IMR-90 (cell line): ENCODE measurements at places on chromosomes 1 and 21. TPM values are rescaled to one million over a fixed set of nuclear protein-coding genes. Genes with fewer than 3 reads are reported as not detected.

GRCh38 chr1:65423884-65424572 lies 3.6 kb downstream of the LEPR start:
- DNase-seq, result peak; percentile 88
- no peaks in the 10 kb centered on the region for H3K27me3 ChIP-seq
- peaks cover 18% of the 10 kb centered on the region for H3K36me3 ChIP-seq
- H3K4me3 ChIP-seq, result no peak overlapping the region

GRCh38 chr1:101235696-101236515 lies 913 bp upstream of the S1PR1 start:
- H3K4me1 ChIP-seq, result no peaks in the 10 kb centered on the region
- peak; percentile 37 for DNase-seq
- H3K27ac ChIP-seq, result peak overlapping the region; percentile 54
- H3K27me3 ChIP-seq, result no peaks in the 10 kb centered on the region; the same call in 1 of the 2 replicates
- peak overlapping the region; percentile 54 for H3K4me3 ChIP-seq

DNA sequence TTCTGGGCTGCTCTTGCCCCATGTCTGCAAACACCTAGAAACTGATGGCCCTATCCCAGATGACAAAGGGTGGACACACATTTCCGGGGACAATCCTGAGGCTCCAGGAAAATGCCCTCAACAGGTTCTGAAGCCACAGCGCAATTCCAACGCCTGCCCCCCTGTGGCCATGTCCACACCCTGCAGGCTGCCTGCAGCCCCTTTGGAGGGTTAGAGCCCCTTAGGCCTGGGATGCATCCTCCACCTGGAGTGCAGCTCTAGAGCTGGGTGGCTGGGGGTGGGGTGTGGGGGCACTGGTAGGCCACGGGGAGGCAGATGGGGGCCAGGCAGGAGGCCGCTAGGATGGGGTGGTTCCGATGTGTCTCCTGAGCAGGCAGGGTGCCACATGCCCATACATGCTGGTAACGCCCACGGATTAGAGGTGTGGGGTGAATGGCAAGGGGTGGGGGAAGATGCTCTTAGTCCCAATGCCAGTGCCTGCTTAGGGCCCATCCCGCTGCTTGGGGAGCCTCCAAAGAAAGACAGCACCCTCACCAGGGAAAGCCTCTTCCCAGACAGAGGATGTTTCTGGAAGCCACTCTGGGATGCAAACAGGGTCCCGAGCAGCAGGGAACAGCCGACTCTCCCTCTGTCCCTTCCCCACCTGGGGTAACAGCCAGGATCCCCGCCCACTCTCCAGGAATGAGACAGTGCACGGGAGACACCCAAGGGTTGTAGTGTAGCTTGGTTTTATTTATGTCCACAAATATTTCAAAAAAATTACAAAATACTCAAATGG lies 34.0 kb downstream of the SLC45A1 start:
- no peak overlapping the region for H3K4me3 ChIP-seq
- H3K36me3 ChIP-seq, result peaks cover 42% of the 10 kb centered on the region
- H3K4me1 ChIP-seq, result peaks cover 13% of the 10 kb centered on the region
- H3K27ac ChIP-seq, result no peak overlapping the region
- H3K27me3 ChIP-seq, result no peaks in the 10 kb centered on the region
- DNase-seq, result no peak

DNA sequence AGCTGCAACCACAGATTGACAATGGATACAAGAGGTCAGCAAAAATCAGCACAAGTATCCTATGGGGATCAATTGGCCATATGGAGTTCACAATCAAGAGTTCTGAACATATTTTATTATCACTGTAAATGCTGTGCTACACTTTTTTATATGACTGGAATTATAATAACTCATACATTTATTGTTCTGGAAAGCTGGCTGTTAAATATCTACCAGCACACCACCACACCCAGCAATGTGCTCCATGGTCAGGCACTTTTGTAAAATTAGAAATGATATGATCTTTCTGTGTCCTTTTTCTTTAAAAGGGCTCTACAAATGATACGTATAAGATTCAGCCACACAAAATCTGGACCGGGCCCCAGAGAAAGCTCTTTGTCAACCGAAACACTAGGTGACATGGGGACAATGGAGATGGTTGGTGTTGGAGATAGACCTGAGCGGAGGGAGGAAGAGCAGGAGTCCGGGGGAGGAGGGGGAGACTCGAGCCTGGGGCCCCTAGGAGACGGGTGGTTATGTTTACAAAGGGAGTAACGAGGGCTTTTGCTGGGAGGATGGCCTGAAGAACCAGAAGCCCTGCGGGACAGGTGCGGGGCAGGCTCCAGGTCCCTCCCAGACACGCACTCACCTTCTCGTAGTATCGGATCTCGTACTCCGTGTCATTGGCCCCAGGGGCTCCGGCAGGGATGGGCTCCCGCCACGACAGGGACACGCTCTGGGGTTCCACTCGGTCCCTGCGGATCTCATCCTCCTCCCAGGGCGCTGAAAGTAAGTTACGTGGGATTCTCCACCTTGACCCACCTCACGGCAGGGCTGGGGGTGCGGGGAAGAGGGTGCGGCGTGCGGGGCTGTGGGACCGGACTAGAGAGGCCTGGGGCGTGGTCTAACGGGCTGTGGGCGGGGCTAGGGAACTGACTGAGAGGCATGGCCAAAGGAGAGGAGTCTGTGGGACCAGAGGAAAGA lies 30.0 kb downstream of the EPHA10 start:
- H3K27ac ChIP-seq, result no peak overlapping the region
- peaks cover 10% of the 10 kb centered on the region for H3K27me3 ChIP-seq
- no peaks in the 10 kb centered on the region for H3K36me3 ChIP-seq
- no peak overlapping the region for H3K4me3 ChIP-seq

DNA sequence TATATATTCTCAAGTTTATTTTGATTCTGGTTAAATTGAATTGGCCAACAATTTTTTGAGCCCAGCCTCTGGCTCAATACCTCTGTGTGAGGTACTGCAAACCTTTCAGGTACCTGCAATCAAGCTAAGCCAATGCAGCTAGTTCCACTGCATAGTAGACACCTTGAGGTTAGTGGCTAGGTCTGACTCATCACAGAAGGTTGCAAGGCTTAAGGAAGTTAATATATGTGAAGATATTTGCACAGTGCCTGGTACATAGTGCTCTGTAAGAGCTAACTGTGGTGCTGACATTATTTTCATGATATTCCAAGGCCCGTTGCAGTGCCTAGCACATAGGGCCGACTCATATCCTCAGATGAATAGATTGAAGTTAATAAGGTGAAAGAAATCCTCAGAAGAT lies 330.5 kb upstream of the KAZN start:
- DNase-seq, result no peak
- H3K36me3 ChIP-seq, result no peaks in the 10 kb centered on the region
- no peaks in the 10 kb centered on the region for H3K4me1 ChIP-seq
- H3K4me3 ChIP-seq, result no peak overlapping the region
- H3K27me3 ChIP-seq, result no peaks in the 10 kb centered on the region
- H3K27ac ChIP-seq, result no peak overlapping the region

- no peaks in the 10 kb centered on the region for H3K4me1 ChIP-seq
- H3K36me3 ChIP-seq, result no peaks in the 10 kb centered on the region
- no peak overlapping the region for H3K27ac ChIP-seq
- H3K27me3 ChIP-seq, result 0 out of 2 replicates have a peak, but pooled peaks cover 2% of the 10 kb centered on the region
Observed at GRCh38 chr21:44531606-44532564, 8.1 kb downstream of the KRTAP10-1 start.

DNA sequence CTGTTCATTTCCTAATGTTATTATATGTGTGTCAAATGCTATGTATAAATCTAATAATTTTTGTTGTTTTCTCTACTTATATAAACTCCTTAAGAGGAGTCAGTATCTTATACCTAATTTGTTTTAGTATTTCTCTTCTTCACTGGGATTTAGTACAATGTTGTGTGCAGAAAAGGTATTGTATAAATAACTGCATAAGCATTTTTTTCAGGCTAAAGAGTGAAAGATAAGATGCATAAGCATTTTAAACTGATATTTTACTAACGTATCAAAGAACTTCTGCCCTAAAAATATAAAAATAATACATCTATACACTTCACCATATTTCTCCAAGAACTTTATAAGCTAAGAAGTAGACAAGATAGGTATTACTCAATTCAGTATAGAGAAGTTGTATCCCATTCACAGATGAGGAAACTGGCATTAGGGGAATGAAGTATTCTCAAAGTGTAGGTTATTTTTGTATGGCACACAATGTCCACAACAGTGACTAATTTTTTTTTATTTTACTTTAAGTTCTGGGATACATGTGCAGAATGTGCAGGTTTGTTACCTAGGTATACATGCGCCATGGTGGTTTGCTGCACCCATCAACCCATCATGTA lies 59.3 kb downstream of the NUP210L start:
- no peak for DNase-seq
- no peak overlapping the region for H3K4me3 ChIP-seq
- H3K4me1 ChIP-seq, result no peaks in the 10 kb centered on the region
- H3K36me3 ChIP-seq, result no peaks in the 10 kb centered on the region
- H3K27ac ChIP-seq, result no peak overlapping the region
- H3K27me3 ChIP-seq, result no peaks in the 10 kb centered on the region; the same call in 1 of the 2 replicates

- DNase-seq, result no peak
- no peaks in the 10 kb centered on the region for H3K27me3 ChIP-seq
- H3K4me3 ChIP-seq, result no peak overlapping the region
- no peaks in the 10 kb centered on the region for H3K4me1 ChIP-seq
- H3K36me3 ChIP-seq, result no peaks in the 10 kb centered on the region
Observed at GRCh38 chr1:1091344-1092148, 17.4 kb upstream of the RNF223 start.

GRCh38 chr1:116568662-116569380 lies 2.0 kb downstream of the CD58 start:
- no peaks in the 10 kb centered on the region for H3K36me3 ChIP-seq
- peaks cover 2% of the 10 kb centered on the region; the same call in 1 of the 2 replicates for H3K4me1 ChIP-seq
- no peak overlapping the region for H3K27ac ChIP-seq
- no peak overlapping the region for H3K4me3 ChIP-seq

GRCh38 chr1:61531716-61532115 lies 193.2 kb downstream of the TM2D1 start:
- no peak overlapping the region for H3K27ac ChIP-seq
- DNase-seq, result no peak
- H3K36me3 ChIP-seq, result no peaks in the 10 kb centered on the region
- no peaks in the 10 kb centered on the region for H3K27me3 ChIP-seq
- no peaks in the 10 kb centered on the region for H3K4me1 ChIP-seq
- H3K4me3 ChIP-seq, result no peak overlapping the region

DNA sequence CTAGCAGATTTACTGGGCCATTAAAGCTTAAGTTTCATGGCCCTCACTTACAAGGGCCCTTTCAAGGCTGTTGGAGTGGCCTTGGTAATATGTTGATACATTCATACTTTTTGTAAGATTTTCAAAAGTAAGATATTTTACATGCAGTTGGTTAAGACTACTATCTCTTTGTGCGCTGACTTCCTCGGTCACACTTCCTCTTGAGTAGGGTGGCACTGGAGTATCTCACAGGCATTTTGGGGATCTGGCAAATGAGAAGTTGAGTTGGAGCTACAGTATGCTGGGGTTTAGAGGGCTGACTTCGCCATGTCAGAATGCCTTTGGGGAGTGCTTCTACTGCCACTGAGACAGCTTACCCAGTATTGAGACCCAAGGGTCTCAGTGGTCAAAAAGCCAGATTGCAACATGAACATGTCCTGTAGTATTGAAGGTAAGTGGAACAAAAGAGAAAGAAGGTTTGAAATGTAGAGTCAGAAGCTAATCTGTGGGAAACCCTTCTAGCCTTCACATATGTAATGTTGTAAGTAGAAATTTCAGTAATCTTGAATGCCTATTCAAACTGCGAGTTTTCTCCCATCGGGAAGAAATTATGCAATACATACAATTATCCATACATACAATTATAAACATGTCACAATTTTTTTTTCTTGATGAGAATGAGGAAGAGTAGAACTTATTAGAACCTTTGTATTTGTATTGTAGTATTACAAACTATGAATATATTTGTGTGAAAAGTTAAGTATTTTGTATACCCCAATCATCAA lies 32.3 kb upstream of the RALGPS2 start:
- H3K4me3 ChIP-seq, result no peak overlapping the region
- no peak for DNase-seq
- H3K36me3 ChIP-seq, result no peaks in the 10 kb centered on the region
- H3K4me1 ChIP-seq, result peaks cover 6% of the 10 kb centered on the region

DNA sequence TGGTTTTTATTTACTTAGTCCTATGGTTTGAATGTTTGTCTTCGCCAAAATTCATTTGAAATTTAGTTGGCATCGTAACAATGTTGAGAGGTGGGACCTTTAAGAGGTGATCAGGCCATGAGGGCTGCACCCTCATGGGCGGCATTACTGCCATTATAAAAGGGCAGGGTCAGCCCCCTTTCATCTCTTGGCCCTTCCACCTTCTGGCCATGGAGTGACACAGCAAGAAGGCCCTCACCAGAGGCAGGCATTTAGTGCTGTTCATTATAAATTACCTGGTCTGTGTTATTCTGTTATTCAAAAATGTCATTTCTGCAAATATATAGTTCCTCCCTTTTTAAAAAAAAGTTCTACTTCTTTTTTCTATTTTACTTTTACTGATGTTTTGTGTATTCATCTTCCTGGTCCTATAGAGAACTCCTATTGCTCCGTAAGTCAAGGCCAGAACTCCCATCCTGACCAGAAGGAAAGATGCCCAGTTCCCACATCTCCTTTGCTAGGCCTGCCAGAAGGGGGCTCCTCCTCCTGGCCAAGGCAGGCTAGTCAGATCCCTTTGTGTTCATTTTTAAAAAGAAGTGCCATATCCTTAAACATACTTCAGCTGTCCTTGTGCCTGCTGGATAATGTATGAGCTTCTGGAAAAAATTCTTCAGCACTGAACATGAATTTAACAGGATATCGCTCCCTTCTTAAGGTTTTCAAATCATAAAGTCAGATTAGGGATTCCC lies 10.0 kb upstream of the LBR start:
- no peak overlapping the region for H3K27ac ChIP-seq
- H3K4me3 ChIP-seq, result no peak overlapping the region
- no peaks in the 10 kb centered on the region for H3K36me3 ChIP-seq
- DNase-seq, result peak; percentile 45
- H3K4me1 ChIP-seq, result no peaks in the 10 kb centered on the region
- H3K27me3 ChIP-seq, result peaks cover 5% of the 10 kb centered on the region; the same call in 1 of the 2 replicates

GRCh38 chr1:6438047-6438525 lies 13.5 kb downstream of the ESPN start:
- H3K36me3 ChIP-seq, result no peaks in the 10 kb centered on the region
- H3K27ac ChIP-seq, result no peak overlapping the region
- H3K4me1 ChIP-seq, result peaks cover 1% of the 10 kb centered on the region; the same call in 1 of the 2 replicates
- H3K27me3 ChIP-seq, result peaks cover 42% of the 10 kb centered on the region

- H3K27me3 ChIP-seq, result no peaks in the 10 kb centered on the region
- no peaks in the 10 kb centered on the region for H3K36me3 ChIP-seq
- H3K4me3 ChIP-seq, result no peak overlapping the region
- H3K27ac ChIP-seq, result no peak overlapping the region
Observed at GRCh38 chr1:218529646-218530300, 184.6 kb downstream of the TGFB2 start.

- H3K27ac ChIP-seq, result no peak overlapping the region
- H3K36me3 ChIP-seq, result no peaks in the 10 kb centered on the region
- H3K4me3 ChIP-seq, result no peak overlapping the region
- no peaks in the 10 kb centered on the region for H3K27me3 ChIP-seq
- peak; percentile 86 for DNase-seq
Observed at GRCh38 chr1:56360021-56360420, 219.3 kb downstream of the PLPP3 start.

Gene HSPB7
- total RNA-seq, result 0.54 and 0.56 TPM in 2 replicates

Gene RPF1
- total RNA-seq, result 30.3 and 45.3 TPM in 2 replicates

Gene ZNF593OS
- total RNA-seq, result not detected in 2 replicates

Gene PPIAL4G
- total RNA-seq, result not detected in 2 replicates

Gene LEFTY2
- total RNA-seq, result not detected in 2 replicates

Gene ZNF124
- total RNA-seq, result 77.8 and 89.3 TPM in 2 replicates

Gene TMEM201
- 1.3 and 1.9 TPM in 2 replicates for total RNA-seq

Gene AIRE
- not detected in 2 replicates for total RNA-seq

Gene RAD54L
- total RNA-seq, result 4.7 and 4.8 TPM in 2 replicates

Gene GLIS1
- total RNA-seq, result 0.18 and 0.28 TPM in 2 replicates
